Left ventricle myocardium superior (tissue), 1 donor: ENCODE measurements at places on chromosomes 5 and 9.

DNA sequence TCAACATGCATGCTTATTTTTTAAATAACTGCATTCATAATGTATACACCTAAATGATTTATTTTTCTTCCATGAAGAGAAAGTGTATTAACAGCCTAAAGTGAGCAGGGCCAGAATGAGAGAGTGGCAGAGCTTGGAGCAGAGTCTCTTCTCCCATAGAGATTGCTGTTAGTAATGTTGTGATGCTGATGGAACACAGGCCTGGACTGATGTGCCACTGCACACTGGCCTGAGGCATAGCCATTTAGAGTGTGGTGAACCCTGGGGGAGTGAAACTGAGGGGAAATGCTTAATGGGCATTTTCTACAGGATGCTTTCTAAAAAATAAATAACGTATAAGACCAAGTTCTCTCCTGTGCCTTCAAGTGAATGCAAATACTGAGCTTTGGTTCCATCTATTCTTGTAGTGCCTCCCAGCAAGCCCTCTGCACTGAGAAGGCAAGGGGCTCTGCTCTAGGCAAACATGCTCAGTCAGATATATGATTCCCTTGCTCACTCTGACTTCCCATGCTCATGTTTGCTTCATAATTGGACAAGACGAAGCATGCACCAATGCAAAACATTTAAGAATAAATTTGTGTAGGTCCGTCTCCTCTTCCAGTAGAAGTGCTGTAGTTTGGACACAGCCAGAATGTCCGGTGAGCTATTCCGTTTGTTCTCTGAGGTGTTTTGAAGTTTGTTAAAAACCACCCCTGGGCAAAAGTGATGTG lies 185.7 kb downstream of the PBX3 start:
- DNase-seq = no peak

- no peak for DNase-seq
Measured at GRCh38 chr5:72428669-72429068, 78.5 kb downstream of the ZNF366 start.

DNA sequence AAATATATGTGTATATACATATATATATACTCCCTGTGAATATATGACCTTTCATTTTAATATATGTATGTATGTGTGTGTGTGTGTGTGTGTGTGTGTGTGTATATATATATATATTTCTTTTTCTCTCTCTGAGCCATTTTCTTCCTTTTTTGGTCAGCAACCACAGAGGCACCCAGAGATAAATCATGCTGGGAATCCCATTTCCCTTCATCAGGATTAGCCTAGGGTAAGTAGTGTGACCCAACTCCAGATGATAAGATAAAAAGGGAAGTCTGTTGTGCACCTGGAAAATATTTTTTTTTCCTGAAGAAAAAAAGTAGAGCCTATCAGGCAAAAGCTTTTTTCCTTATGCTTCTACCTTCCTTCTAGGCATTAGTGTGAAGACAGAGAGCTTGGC lies 25.4 kb upstream of the SUB1 start:
- DNase-seq = no peak

- peak; percentile 88 for DNase-seq
Measured at GRCh38 chr9:96566498-96567202, 53.0 kb downstream of the CDC14B start.

DNA sequence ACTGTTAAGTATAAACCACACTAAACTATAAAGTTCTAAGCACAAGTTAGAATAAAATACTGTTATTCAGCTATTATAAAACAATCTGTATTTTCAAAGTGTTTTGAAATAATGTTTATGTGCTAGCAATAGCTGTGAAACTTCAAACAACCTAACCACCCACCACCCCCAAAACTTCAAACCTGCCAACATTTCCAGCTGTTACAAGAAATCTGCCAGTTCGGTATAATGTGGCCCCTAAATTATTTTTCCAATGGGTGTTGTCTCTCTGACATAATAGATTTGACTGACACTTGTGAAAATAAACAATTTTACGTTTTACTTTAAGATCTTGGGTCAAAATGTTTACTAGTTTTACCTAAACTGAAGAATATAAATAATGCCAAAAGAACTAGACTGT lies 24.7 kb downstream of the MAPKAP1 start:
- no peak for DNase-seq

DNA sequence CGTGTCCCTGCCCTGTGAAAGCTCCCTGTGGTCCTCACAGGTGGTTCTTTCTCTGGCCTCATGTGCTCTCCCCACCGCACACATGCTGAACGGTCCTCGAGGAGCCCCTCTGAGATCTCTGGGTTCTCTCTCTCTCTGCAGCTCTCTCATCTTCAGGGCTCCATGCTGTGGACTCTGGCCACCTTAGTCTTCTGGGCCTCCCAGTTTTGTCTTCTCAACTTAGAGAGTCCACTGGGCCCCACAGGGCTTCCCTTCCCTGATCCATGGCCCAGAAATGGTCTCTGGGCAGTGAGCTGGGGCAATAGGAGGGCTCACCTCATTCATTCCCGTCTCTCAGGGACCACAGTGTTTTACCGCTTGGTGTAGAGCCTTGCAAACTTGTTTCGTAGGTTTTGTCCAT lies 26.4 kb downstream of the FGD3 start:
- DNase-seq = no peak

GRCh38 chr5:151647320-151647861 lies 39.3 kb downstream of the SPARC start:
- DNase-seq = no peak

- DNase-seq = no peak
Measured at GRCh38 chr5:41097642-41098041, 26.5 kb upstream of the MROH2B start.
